ENCODE measurements at places on chromosomes 6 and 20.

GRCh38 chr6:40640599-40641227 lies 53.5 kb upstream of the LRFN2 start:
- DNase-seq = no peak

DNA sequence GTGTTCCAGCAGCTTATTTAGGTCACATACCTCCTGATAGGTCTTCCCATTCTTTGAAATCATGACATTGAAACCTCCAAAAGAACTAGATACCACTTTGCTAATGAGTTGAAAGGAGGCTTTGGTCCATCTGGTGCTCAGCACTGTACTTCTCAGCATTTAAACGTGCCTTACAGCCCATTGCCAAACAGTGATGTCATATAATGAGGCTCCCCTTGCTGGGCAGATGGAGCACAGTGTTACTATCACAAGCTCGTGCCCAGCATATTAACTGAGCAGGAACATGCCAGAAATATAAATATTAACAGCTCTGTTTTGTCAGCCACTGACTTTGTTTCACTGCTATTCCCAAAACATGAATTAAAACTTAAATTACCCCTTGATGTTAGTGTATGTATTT lies 25.5 kb upstream of the MAPK13 start:
- DNase-seq = no peak

GRCh38 chr6:134173936-134174671 lies 121.7 kb upstream of the SLC2A12 start:
- DNase-seq = peak; percentile 84

DNA sequence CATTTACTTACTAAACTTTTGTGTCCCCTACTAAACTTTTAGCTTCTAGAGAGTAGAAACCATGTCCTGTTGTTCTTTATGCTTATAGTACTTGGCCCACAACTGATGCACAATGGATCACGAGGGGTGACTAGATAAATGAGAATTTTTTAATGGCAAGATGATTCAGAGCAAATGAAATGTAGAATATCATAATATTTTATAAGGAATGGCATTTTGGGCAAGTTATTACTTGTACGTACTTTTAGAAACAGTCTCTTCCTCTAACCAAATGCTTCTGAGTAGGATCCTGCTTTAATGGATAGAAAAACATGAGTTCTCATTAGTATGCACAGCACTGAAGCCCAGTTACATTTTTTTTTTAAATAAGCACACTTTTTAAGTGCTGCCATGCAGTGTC lies 336.3 kb downstream of the NRN1 start:
- no peak for DNase-seq

GRCh38 chr6:44243345-44243744 lies 3.6 kb upstream of the HSP90AB1 start:
- DNase-seq = no peak

DNA sequence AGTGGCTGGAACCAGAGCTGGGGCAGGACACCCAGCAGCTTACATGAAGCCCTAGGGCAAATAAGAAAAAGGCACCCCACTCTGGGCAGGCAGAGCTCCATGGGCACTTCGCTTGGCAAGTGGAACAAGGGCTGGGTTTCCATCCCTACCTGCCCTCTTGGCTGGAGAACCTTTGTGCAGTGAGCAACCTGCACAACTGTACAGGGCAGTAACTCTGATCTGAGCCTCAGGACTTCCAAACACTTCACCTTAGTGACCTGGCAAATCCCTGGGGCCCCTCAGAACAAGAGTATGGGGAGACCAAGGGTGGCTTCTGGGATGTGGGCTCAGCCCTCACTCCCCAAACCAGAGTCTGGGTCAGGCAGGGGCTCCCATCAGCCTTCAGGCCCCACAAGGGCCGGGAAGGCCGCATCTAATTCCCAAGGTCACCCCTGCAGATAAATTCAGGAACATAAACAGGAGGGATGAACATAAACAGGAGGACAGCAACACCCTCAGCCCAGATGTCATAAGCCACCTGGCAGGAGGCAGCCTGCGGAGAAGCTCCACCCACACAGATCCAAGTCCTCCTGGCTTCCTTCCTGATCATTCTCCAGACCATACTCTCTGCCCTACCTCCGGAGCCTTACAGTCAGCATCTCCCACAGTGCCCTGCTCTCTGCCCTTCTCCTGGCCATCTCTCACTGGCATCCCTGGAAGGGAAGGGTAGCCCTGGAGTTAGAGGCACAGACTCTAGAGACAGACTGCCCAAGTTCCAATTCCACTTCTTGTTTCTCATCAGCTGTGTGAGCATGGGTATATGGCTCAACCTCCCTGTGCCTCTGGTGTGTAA lies 37.5 kb downstream of the HNF4A start:
- no peak for DNase-seq

GRCh38 chr6:49576618-49577017 lies 26.1 kb downstream of the C6orf141 start:
- no peak for DNase-seq

- no peak for DNase-seq
Observed at GRCh38 chr6:83885984-83886383, 26.5 kb downstream of the CYB5R4 start.

DNA sequence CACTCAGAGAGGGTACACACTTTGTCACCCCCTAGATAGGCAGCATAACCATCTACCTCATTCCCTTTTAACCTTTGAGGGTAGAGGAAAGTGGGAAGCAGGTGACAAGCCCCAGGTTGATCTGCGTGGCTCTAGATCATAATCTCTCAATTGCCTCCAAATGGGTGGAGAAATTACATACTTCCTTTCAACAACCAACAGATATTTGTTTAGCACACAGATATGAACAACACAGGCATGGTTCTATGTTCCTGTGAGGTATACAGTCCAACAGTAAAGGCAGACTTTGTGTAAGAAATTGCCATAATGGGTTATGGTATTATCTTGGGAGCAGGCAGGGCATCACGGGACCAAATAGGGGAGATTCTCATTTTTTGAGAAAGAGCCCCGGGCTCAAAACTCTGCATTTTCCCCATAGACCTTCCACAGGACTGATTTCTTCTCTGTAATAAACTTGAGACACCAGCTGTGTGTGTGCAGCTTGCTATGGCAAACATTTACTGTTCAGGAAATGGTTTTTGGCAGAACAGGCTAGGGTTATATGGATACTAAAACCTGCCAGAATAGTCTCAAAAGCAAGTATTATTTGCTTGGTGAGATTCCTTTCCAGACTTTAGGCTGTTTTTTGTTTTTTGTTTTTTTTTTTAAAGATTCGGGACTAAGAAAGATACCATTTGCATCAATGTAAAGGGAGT lies 126.2 kb downstream of the CD164 start:
- DNase-seq = no peak

- DNase-seq = no peak
Observed at GRCh38 chr6:132816660-132817059, 2.3 kb downstream of the RPS12 start.

GRCh38 chr6:39769012-39769411 lies 23.2 kb upstream of the DAAM2 start:
- no peak for DNase-seq

GRCh38 chr6:43491750-43492661 lies 14.6 kb downstream of the TJAP1 start:
- DNase-seq = no peak

- DNase-seq = no peak
Observed at GRCh38 chr20:17765584-17765983, 65.8 kb downstream of the BANF2 start.

DNA sequence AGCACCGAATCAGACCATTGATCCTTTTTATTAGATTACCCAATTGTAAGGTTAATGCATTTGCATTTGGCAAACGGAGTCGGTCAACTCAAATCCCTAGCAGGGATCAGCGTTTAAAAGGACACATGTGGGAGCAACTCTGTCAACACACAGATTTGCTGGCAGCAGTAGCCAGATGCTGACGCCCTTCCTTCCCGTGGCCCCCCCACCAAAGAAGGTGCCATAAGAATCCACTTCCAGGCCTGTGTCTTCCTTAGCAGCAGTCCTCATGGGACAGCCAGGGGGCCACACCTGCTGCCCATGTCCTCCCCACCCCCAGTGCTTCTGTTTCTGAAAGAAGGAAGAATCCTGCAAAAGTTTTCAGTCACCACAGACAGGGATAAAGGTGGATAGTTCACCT lies 24.5 kb upstream of the MAFB start:
- DNase-seq = no peak

DNA sequence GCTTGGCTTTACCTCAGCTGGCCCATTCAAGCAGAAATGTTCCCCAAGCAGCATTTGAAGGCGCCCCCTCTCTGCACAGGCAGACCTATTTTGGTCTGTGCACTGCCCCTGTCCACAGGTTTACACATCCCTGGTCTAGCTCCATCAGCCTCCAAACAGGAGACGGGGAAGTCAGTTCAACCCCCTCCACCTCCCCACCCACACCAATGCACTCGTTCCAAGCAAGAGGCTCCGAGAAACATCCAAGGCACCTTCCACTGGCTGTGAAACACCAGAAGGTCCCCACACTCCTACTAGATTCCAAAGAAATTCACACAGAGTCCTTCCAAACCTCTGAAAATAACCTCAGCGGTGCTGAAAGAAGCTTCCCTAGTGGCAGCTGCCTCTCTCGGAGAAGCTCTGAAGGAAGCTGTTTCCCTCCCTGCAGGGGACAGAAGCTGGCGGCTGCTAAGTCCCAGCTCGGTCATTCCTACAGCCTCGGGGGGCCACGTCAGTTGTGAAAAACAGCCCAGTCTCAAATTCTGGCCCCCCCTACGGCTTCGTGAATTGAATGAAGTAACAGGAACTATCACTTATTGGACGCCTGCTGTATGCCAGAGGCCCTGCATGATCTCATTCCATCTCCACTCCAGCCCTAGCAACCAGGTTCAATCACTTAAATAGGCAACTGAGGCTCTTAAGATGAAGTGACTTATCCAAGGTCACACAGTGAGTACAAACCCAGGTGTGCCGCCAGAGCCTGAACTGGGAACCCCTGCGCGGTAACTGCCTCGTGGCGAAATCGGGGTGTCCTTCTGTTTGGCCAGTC lies 815 bp downstream of the SPATA2 start:
- peak; percentile 24 for DNase-seq

DNA sequence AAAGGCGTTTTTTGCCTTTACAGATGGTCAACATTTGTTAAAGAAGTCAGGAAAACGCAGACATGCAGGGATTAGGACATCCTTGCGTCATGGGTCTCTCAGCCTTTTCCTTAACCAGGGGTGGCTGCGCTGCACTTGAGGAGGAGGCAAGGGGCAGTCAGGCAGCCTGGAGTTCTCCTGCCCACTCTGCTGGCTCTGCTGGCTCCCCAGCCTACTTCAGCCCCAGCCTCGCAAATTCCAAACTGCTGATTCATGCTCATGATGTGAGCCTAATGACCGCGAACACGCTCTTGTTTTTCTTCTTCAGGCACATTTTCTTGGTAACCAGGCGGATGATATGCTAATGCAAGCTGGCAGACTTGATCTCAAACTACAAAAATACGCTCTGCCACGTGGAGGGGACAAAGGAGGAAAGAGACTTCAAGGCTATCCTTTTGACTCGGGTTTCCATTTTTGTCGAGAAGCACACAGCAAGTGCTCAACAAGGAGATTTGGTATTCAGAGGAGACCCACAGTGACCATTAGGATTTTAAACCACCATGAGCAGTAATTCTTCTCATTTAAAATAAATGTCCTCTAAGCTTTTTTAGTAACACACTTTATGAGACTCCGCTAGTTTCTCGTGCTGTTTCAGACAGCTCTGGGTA lies 290.3 kb upstream of the STXBP5 start:
- DNase-seq = no peak

- DNase-seq = no peak
Observed at GRCh38 chr6:31813465-31813849, 1.6 kb downstream of the HSPA1L start.

GRCh38 chr20:38315290-38315966 lies 11.5 kb downstream of the BPI start:
- DNase-seq = no peak

DNA sequence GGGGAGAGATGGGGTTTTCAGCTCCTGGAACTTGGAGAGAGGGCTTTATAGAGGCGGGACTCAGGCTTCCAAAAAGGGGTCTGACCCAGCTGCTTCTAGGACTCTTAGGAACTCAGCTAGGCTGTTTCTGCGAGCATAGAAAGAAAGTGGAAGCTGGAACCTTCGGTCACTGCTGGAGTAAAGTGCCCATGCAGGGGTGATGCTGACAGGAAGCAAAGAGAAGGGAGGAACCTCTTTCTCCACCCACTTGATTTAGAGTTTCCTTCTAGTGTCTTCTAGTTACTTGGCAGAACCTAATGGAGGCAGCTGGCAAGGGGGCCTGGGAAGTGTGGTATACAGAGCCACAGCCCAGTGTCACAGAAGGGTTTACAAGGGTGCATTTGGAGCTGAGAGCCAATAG lies 283.6 kb downstream of the QKI start:
- DNase-seq = no peak

DNA sequence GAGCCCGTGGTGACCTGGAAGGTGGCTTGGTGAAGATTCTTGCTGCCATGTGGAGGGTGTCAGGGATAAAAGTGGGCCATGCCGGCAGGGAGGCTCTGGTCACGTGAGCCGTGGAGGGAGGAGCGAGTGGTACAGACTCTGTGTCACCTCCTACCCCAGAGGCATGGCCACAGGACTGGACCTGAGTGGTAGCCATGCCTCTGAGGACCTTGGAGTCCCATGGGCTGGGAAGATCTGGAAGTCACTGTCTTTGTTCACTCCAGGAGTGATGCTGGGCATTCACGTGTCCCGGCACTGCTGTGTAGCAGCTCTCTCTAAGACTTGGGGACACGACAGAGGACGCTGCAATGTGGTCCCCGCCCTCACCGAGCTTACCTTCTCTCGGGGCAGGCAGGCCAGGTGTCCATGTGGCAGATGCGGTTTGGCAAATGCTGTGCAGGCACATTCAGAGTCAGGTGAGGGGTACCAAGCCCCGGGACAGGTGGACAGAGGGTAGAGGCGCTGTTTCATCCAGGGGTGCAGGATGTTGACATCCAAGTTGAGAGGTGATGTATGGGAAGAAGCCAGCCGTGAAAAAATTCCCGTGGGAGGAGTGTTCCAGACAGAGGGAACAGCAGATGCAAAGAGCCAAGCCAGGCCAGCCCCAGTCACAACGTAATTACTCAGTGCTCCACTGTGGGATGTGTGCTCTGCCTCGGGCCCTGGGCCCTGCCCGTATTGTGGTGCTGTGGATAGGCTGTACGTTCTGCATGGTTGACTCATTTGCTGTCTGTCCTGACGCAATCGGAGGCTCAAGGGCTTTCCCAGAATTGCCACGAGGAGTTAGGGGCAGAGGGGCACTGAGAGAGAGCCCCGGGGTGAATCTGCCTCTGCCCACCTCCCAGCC lies 307.8 kb downstream of the TAF4 start:
- no peak for DNase-seq

GRCh38 chr6:28111964-28112363 lies 12.4 kb upstream of the ZSCAN16 start:
- DNase-seq = no peak

DNA sequence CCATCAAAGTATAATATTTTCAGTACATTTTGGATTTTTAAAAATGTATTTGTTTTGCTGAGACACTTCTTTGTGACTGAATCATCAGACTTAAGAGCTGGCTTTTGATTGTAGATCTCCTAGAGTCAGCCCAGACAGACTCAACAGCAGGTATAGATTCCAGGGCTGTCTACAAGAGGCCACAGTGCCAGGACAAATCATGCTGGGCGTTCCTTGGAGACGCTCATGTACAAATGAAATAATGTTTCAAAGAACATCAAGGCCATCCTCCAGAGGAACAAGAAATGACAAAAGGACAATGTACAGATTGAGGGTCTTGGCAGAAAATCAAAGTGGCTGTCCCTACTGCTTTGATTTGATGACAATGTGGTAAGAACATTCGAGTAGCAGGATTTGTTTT lies 369.3 kb downstream of the GRIK2 start:
- DNase-seq = no peak

Data from AML-193 (cell line).